Tibial artery (tissue), 4 donors: ENCODE measurements at places on chromosomes 2 and 18.

GRCh38 chr2:126656431-126657147 is 631 bp downstream of the GYPC start:
- H3K36me3 ChIP-seq: no peaks in the 10 kb centered on the region
- no peak for DNase-seq
- H3K4me3 ChIP-seq: peak overlapping the region; percentile 92
- H3K27ac ChIP-seq: peak overlapping the region; percentile 100
- no peaks in the 10 kb centered on the region for H3K27me3 ChIP-seq
- H3K4me1 ChIP-seq: peaks cover 54% of the 10 kb centered on the region

GRCh38 chr2:135615404-135615803 is 84.1 kb downstream of the R3HDM1 start:
- no peak for DNase-seq
- no peak overlapping the region for H3K27ac ChIP-seq
- no peaks in the 10 kb centered on the region for H3K27me3 ChIP-seq
- no peaks in the 10 kb centered on the region for H3K36me3 ChIP-seq
- no peak overlapping the region for H3K4me3 ChIP-seq

DNA sequence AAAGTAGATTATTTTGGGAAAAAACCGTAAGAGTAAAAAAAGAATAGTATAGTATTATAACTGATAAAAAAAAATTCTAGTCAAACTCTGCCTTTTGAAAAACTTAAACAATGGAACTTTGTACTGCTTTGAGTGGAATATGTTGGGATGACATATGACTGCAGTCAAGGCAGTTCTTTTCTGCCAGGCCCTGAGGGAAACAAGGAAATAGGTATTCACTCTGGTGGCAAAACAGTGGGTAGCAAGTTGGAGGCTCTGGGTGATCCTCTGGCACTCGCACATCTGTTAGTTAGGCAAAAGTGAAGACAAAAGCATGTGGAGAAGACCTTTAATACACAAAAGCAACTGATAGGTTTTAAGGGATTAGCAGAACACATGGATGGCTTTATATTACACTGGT is 102.2 kb downstream of the ARHGEF33 start:
- H3K36me3 ChIP-seq: peaks cover 58% of the 10 kb centered on the region
- H3K27ac ChIP-seq: no peak overlapping the region
- no peaks in the 10 kb centered on the region for H3K27me3 ChIP-seq

- H3K36me3 ChIP-seq: no peaks in the 10 kb centered on the region
- no peak overlapping the region for H3K4me3 ChIP-seq
- no peaks in the 10 kb centered on the region for H3K27me3 ChIP-seq
- DNase-seq: no peak
Measured at GRCh38 chr2:11500702-11501303, 33.0 kb upstream of the GREB1 start.

DNA sequence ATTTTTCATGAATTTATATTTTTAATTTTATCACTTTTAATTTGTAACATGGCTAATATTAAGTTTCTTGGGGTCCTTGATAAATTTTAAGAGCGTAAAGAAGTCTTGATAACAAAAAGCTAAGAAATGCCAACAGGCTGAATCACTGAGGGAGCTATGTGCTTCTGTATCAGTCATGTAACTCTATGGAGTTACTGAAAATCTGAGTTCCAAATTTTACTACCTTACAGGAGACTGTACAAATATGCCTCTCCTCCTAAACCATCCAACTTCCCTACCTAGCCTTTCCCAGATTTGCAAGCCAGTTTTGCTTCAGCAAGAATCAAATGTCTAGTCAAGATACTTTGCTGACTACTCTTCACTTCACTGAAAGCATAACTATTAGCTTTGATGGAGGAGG is 35.7 kb downstream of the FEZ2 start:
- H3K4me1 ChIP-seq: peaks cover 43% of the 10 kb centered on the region
- no peak overlapping the region for H3K4me3 ChIP-seq
- H3K27me3 ChIP-seq: no peaks in the 10 kb centered on the region

- no peak overlapping the region for H3K4me3 ChIP-seq
- H3K27ac ChIP-seq: no peak overlapping the region
- H3K4me1 ChIP-seq: no peaks in the 10 kb centered on the region
- H3K36me3 ChIP-seq: no peaks in the 10 kb centered on the region
- no peaks in the 10 kb centered on the region for H3K27me3 ChIP-seq
- DNase-seq: no peak
Measured at GRCh38 chr2:162166174-162166573, 14.1 kb upstream of the GCG start.

DNA sequence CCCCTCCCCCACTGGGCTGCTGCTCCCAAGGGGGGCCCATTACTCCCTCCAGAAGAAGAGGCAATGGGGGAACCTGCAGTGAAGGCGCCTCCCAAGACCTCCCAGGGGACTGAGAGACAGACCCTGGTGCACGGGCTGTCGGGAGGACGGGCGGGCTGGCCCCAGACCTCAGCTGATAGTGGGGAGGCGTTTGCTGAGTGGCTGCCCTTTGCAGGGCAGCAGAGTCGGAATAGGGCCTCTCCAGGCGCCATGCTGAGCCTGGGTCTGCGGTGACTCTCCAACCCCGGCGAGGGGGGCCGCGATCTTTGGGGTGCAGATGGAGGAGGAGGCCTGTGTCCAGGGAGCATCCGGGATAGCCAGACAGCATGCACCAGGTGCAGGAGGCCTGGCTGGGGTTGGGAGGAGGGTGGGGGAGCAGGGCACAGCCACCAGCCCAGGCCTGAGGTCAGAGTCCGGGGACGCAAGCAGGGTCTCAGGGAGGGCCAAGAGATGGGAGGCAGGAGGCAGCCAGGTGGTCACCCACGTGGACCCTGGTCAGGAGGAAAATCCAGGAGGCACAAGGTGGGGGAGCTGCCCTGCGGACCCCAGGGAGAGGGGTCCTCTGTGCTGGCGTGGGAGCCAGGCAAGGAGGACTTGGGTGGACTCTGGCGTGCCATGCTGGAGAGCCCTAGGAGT is 11.0 kb downstream of the CROCC2 start:
- no peaks in the 10 kb centered on the region for H3K36me3 ChIP-seq
- no peak overlapping the region for H3K27ac ChIP-seq
- no peak overlapping the region for H3K4me3 ChIP-seq

GRCh38 chr2:109468893-109469292 is 144.9 kb downstream of the SEPTIN10 start:
- no peaks in the 10 kb centered on the region for H3K4me1 ChIP-seq
- H3K27ac ChIP-seq: no peak overlapping the region
- H3K27me3 ChIP-seq: no peaks in the 10 kb centered on the region
- H3K36me3 ChIP-seq: no peaks in the 10 kb centered on the region
- no peak overlapping the region for H3K4me3 ChIP-seq

GRCh38 chr18:63199743-63200241 is 119.8 kb downstream of the BCL2 start:
- DNase-seq: no peak
- H3K27ac ChIP-seq: no peak overlapping the region
- H3K36me3 ChIP-seq: no peaks in the 10 kb centered on the region
- H3K27me3 ChIP-seq: no peaks in the 10 kb centered on the region
- H3K4me3 ChIP-seq: no peak overlapping the region
- peaks cover 4% of the 10 kb centered on the region for H3K4me1 ChIP-seq

GRCh38 chr2:224931956-224932355 is 110.3 kb downstream of the DOCK10 start:
- H3K36me3 ChIP-seq: no peaks in the 10 kb centered on the region
- H3K4me1 ChIP-seq: peaks cover 96% of the 10 kb centered on the region
- H3K27me3 ChIP-seq: no peaks in the 10 kb centered on the region
- no peak for DNase-seq

- H3K36me3 ChIP-seq: no peaks in the 10 kb centered on the region
- H3K4me3 ChIP-seq: no peak overlapping the region
- no peaks in the 10 kb centered on the region for H3K27me3 ChIP-seq
- no peaks in the 10 kb centered on the region for H3K4me1 ChIP-seq
Measured at GRCh38 chr2:98833172-98833916, 102.4 kb upstream of the MGAT4A start.
